ENCODE measurements at places on chromosomes 13 and 19.

GRCh38 chr19:2261438-2262172 is 5.4 kb upstream of the JSRP1 start:
- no peak for DNase-seq

DNA sequence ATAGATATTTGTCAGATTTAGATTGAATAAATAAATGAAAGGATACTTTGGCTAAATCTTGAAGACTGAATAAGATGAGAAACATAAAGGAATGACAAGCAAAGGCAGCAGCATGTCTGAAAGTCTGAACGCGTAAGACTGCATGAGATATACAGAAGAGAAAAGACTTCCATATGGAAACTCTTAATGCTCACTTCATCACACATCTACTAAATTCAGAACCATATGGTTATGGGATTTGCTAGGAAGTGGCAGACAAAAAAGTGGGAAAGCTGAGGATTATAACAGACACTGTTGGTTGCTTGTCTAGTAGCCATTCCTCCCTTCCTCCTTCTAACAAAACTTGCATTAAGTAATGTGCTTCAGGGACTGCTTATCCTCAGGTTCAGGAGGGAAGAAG is 446.7 kb downstream of the KCTD12 start:
- no peak for DNase-seq

GRCh38 chr13:40389081-40389641 is 277.3 kb downstream of the FOXO1 start:
- no peak for DNase-seq

- no peak for DNase-seq
Measured at GRCh38 chr19:16589917-16590316, 17.7 kb upstream of the SLC35E1 start.

DNA sequence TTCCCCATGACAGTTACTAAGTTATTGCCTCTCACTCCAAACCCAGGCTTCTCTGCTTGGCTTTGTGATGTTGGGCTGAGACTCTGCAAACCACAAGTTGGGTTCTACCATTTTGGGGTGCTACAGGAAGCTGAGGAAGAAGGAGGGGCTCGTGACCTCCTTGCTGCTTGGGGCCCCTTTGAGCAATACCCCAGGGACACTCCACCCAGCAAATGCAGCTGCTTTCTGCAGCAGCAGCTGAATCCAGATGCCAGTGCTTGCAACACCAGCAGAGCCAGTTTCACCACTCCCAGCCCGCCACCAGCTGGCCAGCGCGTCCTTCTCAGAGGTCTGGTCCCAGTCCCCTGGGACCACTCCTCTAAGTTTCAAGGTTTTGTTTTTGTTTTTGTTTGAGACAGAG is 22.0 kb upstream of the UBAC2 start:
- no peak for DNase-seq

DNA sequence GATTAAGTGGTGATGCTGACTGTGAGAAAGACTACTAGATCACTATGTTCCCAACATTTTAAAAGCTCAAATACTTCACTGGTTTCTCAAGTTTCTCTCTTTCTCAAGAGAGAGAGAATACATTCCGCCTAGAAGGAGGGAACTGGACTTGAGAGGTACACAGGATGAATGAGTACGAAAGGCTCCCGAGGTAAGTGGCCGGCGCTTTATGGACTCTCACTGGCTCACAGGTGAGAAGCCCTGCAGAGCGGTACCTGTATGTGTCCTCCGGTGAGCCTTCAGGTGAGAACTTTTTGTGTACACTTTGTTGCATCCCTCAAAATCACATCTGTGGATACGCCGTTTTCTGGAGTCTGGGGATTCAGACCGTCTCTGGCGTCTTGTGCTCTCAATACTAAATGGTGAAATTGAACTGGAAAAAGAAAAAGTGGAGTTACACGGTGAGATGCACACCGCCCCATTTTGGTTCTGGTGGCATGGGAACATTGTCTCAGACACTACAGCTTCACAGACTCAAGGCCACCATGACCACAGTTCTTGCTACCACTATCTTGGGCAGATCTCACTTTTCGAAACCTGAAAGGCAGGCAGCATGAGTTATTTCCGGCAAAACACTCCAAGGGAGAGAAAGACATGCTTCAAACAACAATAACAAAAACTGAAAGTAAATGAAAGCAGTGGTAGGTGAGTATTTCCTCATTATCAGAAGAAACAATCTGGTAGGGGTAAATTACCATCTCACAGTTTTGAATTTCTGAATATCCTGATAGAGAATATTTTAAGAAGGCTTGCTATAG is 418.9 kb downstream of the KLF12 start:
- DNase-seq: peak; percentile 41

DNA sequence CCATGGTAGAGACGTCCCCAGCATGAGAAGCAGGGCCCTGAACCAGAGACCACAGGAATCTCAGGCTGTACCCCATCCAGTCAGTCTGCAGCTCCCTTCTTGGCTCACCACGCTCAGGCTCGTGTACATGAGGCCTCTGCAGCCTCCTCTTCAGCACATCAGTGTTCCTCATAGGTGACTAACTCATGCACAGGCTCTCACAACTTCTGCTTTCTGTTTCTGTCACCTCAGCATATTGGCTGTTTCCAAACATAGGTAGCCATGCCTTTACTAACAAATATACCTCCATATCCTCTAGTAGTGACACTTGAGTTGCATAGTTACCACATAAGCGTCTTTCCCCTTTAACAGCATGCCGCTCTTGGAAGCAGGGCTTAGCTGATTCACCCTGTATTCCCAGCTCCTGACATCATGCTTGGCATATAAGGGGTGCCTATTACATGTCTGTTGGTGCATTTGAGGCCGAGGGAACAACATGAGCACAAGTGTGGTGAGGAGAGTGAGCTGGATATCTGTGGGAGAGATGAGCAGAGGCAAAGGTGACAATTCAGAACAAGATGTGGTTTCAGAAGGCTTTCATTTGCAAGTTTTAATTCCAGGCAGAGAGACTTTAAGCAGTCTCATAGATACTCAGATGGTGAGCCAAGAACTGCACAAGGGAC is 16.7 kb downstream of the ZNF473 start:
- DNase-seq: no peak

GRCh38 chr19:42313096-42313839 is at the start of gene TMEM145:
Gene TMEM145, plus strand, starts transcription at chr19:42313309. Its CDS starts 68 bp downstream, at chr19:42313377.
- no peak for DNase-seq

GRCh38 chr13:66887088-66887487 is 343.0 kb downstream of the PCDH9 start:
- no peak for DNase-seq

GRCh38 chr19:35330475-35330874 is 1.5 kb downstream of the CD22 start:
- DNase-seq: no peak

DNA sequence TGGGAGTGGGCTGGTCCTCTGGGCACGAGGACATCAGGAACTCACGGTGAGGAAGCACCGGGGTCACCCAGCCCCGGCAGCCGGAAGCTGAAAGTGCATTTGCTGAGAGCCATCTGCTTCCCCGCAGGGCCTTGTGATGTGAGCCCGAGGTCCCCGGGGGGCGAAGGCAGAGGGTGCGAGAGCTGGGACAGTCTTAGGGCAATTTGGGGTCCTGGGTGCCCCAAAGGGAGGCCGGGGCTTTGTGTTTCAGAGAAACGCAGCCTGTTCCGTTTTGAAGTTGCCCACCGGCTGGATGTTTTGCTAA is 4.8 kb downstream of the F2RL3 start:
- no peak for DNase-seq

DNA sequence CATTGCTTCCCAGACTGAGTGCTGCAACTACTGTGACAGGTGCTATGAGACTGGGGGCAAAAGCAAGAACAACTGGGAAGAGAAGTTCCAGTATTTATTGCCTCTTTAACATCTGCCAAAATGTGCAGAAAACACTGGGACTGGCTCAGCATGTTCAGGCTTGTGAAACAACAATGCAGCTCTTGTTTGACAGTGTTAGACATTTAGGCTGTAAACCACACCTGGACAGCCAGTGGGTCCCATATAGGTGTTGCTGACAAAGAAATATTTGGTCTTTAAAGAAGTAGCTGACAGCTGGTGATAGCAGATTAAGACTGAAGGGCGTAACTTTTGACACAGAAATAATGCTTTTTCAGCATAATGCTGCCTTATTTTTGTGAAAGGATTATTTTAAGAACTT is 88.1 kb downstream of the STOML3 start:
- DNase-seq: no peak
